ENCODE measurements at places on chromosomes 13 and 19.

GRCh38 chr13:37448153-37448552 is 150.4 kb downstream of the POSTN start:
- peak; percentile 29 for DNase-seq

GRCh38 chr19:31543456-31543855 is 194.2 kb upstream of the TSHZ3 start:
- no peak for DNase-seq

GRCh38 chr19:51772977-51773376 is 12.0 kb downstream of the FPR2 start:
- no peak for DNase-seq

- no peak for DNase-seq
Observed at GRCh38 chr19:35695895-35696422, 8.4 kb upstream of the ZBTB32 start.

- no peak for DNase-seq
Observed at GRCh38 chr19:4732680-4733114, 9.1 kb upstream of the DPP9 start.

All from retinal pigment epithelial cell (primary cell).